Activated CD8-positive, alpha-beta memory T cell treated with anti-CD3 and anti-CD28 coated beads, Interleukin-2, amount 50 U/mL, for 48 hours (primary cell): ENCODE measurements at places on chromosomes 3 and 15.

GRCh38 chr3:46965151-46965550 lies 11.4 kb downstream of the CCDC12 start:
- no peak for DNase-seq

DNA sequence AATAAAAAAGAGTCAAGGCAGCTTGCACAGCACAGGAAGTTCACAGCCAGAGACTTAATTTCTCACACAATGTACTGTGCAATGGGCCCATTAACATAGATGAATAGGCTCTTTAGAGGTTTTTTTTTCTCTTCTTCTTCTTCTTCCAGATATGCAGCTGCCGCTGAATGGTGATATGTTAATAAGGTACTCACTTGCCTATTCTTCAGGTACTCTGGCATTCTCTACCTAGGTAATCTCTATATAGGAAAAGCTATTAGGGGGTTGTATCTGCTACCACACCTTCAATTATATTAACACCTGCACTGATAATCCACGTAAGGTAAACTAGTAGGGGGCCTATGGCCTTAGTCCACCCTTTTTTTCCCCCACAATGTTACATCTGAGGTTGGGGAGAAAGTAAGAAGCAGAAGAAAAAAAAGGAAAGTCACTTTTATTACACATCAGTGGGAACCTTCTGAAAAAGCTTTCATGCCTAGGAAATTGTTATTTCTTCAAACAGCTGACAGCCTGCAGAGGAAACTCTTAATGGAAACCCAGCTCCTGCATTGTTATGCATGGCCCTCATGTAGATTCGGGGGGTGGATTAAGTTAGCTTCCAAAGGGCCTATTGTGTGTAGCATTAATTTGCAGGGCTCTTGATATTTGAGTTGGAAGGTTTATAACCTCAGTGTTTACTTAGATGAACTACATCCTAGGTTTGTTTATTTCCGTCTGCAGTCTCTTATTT lies 525.5 kb downstream of the ZIC1 start:
- no peak for DNase-seq

DNA sequence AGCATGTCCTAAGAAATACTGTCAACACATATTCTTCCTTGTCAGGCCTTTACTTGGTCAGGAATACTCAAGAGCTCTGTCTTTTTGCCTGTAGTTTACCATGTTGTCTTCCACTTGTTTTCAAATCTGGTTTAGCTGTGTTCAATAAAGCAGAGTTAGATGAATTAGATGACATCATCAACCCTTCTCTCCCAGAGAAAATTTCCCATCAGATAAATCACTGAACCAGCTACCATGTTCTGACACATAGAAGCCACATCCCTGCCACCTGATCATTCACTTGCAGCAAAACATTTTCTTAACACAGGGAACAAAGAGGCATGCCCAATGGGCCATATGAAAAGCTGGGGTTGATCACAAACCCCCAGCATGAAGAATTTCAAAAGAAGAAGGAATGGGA lies 42.1 kb downstream of the TERC start:
- DNase-seq: no peak

DNA sequence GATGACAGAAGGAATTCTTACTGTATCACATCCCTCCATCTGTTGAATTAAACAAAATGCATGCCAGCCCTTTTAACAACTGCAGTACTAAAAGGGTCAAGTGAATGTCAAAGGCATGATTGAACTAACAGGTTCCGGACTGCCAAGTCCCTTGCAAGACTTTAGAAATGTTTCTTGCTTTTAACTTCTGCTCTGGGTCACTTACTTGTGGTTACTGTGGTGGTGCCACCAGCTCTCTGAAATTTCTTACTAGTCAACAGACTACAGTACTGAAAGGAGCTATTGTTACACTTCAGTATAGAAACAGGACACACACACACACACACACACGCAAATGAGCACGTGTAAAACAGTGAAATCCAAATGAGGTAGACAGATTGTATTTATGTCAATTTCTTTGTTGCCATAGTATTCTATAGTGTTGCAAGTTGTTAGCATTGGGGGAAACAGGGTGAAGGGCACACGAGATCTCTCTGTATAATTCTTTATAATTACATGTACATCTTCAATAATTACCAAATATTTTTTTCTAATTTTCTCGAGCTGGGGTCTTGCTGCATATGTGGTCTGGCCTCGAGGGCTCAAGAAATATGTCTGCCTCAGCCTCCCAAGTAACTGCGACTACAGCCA lies 79.9 kb upstream of the SLC25A26 start:
- DNase-seq: no peak

GRCh38 chr15:23516866-23517265 lies 48.6 kb upstream of the MKRN3 start:
- DNase-seq: no peak

DNA sequence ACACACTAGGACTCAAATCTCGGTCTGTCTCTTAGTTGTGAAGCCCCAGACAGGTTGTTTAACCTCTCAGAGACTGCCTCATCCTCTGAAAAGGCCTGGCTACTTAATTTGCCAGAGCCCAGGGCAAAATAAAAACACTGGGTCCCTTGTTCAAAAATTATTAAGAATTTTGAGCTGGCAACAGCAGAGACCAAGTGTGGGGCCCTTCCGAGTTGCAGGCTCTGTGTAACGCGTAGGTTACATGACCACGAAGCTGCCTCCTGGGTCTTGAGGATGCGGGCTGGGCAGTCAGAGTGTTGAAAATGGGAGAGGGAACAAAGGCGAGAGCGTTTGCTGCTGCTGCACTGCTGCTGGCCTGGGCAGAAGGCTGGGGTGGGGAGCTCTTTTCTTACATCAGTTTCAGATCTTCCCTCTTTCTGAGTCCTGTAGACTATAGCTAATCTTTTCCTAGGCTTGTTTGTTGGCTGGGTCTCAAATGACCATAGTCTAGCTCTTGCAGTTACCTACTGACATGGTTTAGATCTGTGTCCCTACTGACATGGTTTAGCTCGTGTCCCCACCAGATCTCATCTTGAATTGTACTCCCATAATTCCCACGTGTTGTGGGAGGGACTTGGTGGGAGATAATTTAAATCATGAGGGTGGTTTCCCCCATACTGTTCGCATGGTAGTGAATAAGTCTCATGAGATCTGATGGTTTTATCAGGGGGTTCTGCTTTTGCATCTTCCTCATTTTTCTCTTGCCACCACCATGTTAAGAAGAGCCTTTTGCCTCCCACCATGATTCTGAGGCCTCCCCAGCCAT lies 49.9 kb downstream of the CLEC3B start:
- no peak for DNase-seq

- DNase-seq: no peak
These were observed 21.5 kb upstream of the TIMP4 start for GRCh38 chr3:12180218-12180617.
